A549 treated with CpdA at 1 μM for 4 hours (cell line): ENCODE measurements at places on chromosomes 5 and 9. TPM values are rescaled to one million over a fixed set of nuclear protein-coding genes. Genes with fewer than 3 reads are reported as not detected.

CDC42SE2 gene
- 26.5 to 32.0 TPM (median 27.5 TPM) in 5 replicates for total RNA-seq

C5orf24 gene
- total RNA-seq: 16.7 to 26.4 TPM (median 22.7 TPM) in 5 replicates

SEMA4D gene
- 4.3 to 6.3 TPM (median 5.2 TPM) in 5 replicates for total RNA-seq

ICE1 gene
- 18.9 to 26.4 TPM (median 22.7 TPM) in 5 replicates for total RNA-seq

FCN2 gene
- not detected in 5 replicates for total RNA-seq

ZFP2 gene
- 0.03 to 0.07 TPM in 2 of 5 replicates, not detected in the others for total RNA-seq

RNF180 gene
- total RNA-seq: 0.15 to 0.31 TPM (median 0.20 TPM) in 5 replicates

SMIM33 gene
- not detected in 5 replicates for total RNA-seq

SPATA31E1 gene
- 0.01 to 0.03 TPM in 2 of 5 replicates, not detected in the others for total RNA-seq

MSH3 gene
- total RNA-seq: 6.5 to 8.7 TPM (median 8.0 TPM) in 5 replicates

DDX41 gene
- total RNA-seq: 106 to 129 TPM (median 119 TPM) in 5 replicates

AJM1 gene
- total RNA-seq: 3.1 to 4.3 TPM (median 4.0 TPM) in 5 replicates

PCDHGA3 gene
- total RNA-seq: 0.05 to 0.09 TPM in 2 of 5 replicates, not detected in the others

GBGT1 gene
- total RNA-seq: 1.6 to 3.0 TPM (median 2.8 TPM) in 5 replicates

ENC1 gene
- total RNA-seq: 13.3 to 15.0 TPM (median 13.8 TPM) in 5 replicates

NMUR2 gene
- 0.03 to 0.06 TPM (median 0.06 TPM) in 3 of 5 replicates, not detected in the others for total RNA-seq

PCDHA1 gene
- 0.12 to 0.23 TPM (median 0.21 TPM) in 5 replicates for total RNA-seq

PCDHB7 gene
- total RNA-seq: 0.01 TPM in 1 of 5 replicates, not detected in the others

SLC34A1 gene
- not detected in 5 replicates for total RNA-seq

OR1L4 gene
- total RNA-seq: not detected in 5 replicates

DOCK2 gene
- total RNA-seq: 2.1 to 4.2 TPM (median 2.8 TPM) in 5 replicates

NEUROG1 gene
- total RNA-seq: not detected in 5 replicates

SH3TC2 gene
- total RNA-seq: 0.23 to 0.87 TPM (median 0.43 TPM) in 5 replicates

QRFP gene
- total RNA-seq: not detected in 5 replicates

DIPK1B gene
- 6.4 to 10.5 TPM (median 7.9 TPM) in 5 replicates for total RNA-seq

TIMD4 gene
- total RNA-seq: 0.91 to 1.9 TPM (median 1.6 TPM) in 5 replicates

CCDC192 gene
- not detected in 5 replicates for total RNA-seq

PRSS3 gene
- total RNA-seq: 11.1 to 15.9 TPM (median 14.0 TPM) in 5 replicates

LCN9 gene
- total RNA-seq: not detected in 5 replicates

ZFAND5 gene
- total RNA-seq: 141 to 182 TPM (median 154 TPM) in 5 replicates

LYRM7 gene
- total RNA-seq: 3.3 to 8.7 TPM (median 3.7 TPM) in 5 replicates

SEMA5A gene
- not detected in 5 replicates for total RNA-seq

TRIP13 gene
- total RNA-seq: 61.0 to 69.9 TPM (median 65.6 TPM) in 5 replicates

SAXO1 gene
- not detected in 5 replicates for total RNA-seq

PAPPA gene
- 24.3 to 40.7 TPM (median 34.1 TPM) in 5 replicates for total RNA-seq

PCDHA9 gene
- total RNA-seq: not detected in 5 replicates

LCN15 gene
- total RNA-seq: 0.09 TPM in 1 of 5 replicates, not detected in the others

PTPRD gene
- 0.17 to 0.42 TPM (median 0.20 TPM) in 5 replicates for total RNA-seq

ANXA2R gene
- total RNA-seq: 1.9 to 2.4 TPM (median 2.2 TPM) in 5 replicates

PFN3 gene
- total RNA-seq: not detected in 5 replicates

CRAT gene
- 25.2 to 31.1 TPM (median 28.6 TPM) in 5 replicates for total RNA-seq

CCL21 gene
- not detected in 5 replicates for total RNA-seq

OR1Q1 gene
- total RNA-seq: 0.06 TPM in 1 of 5 replicates, not detected in the others

RPL37 gene
- 2,605 to 3,012 TPM (median 2,812 TPM) in 5 replicates for total RNA-seq

TPRN gene
- total RNA-seq: 5.6 to 11.1 TPM (median 10.3 TPM) in 5 replicates

GALNT12 gene
- total RNA-seq: 2.7 to 5.6 TPM (median 4.6 TPM) in 5 replicates

FAM78A gene
- 0.23 to 1.1 TPM (median 0.52 TPM) in 5 replicates for total RNA-seq

SPARC gene
- total RNA-seq: 15.0 to 28.3 TPM (median 21.6 TPM) in 5 replicates
